ENCODE measurements at places on chromosomes 11 and 22.

- no peak for DNase-seq
These were observed 1.1 kb downstream of the RRM1 start for GRCh38 chr11:4095509-4096230.

DNA sequence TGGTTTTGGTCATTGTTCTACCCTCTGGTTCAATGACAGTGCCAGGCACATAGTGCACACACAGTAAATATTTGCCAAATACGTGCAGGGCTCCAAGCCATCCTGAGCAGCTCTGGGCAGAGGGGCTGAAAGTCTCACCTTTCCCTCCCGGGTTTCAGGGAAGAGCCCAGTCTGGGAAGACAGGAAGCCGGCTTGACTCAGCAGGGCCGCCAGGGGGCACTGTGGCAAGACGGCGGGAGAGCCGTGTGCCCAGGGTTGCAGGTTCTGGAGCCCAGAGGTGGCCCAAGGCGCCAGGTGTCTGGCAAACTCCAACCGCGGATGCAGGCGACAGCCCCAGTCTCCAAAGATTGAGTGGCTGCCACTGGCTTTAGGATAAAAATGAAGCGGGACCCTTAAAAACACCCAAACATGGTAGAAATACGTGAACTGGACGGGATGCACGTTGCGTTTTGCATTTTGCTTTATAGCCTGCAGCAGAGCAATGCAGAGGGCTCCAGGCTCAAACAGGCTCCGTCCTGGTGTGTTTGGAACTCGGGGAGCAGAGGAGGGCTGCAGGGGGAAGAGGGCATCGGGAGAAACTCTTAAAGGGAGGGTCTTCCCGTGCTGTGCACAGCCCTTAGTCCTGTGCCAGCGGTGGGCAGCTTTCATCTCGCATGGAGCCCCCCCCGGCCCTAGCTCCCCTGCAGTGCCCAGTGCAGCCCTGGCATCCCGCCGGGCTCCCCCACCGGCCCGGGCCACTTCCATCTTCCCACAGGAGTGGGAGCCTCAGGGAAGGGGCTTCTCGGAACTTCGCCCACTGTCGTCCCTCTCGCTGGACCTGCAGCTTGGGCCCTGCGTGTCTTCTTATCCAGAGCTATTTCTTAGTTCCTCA lies 10.7 kb downstream of the KRTAP5-5 start:
- no peak for DNase-seq

- DNase-seq = no peak
These were observed 2.3 kb upstream of the APLNR start for GRCh38 chr11:57239348-57239747.

DNA sequence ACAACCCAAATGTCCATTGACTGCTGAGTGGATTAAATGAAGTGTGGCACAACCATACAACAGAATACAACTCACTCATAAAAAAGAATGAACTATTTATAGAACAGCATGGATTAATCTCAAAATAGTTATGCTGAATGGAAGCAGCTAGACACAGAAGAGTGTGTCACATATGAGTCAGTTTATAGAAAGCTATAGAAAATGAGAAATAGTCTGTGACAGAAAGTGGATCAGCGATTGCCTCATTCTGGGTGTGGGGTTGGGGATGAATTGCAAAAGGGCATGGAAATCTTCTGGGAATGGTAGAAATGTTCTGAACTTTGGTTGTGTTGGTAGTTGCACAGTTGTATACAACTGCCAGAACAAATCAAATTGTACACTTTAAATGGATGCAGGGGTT lies 37.4 kb downstream of the PRR5L start:
- DNase-seq = no peak

GRCh38 chr11:69310351-69310750 lies 16.4 kb downstream of the MYEOV start:
- DNase-seq = no peak
